ENCODE measurements at places on chromosomes 7 and 10.

- DNase-seq, result no peak
Measured at GRCh38 chr10:13820119-13820963, 233.6 kb downstream of the PRPF18 start.

DNA sequence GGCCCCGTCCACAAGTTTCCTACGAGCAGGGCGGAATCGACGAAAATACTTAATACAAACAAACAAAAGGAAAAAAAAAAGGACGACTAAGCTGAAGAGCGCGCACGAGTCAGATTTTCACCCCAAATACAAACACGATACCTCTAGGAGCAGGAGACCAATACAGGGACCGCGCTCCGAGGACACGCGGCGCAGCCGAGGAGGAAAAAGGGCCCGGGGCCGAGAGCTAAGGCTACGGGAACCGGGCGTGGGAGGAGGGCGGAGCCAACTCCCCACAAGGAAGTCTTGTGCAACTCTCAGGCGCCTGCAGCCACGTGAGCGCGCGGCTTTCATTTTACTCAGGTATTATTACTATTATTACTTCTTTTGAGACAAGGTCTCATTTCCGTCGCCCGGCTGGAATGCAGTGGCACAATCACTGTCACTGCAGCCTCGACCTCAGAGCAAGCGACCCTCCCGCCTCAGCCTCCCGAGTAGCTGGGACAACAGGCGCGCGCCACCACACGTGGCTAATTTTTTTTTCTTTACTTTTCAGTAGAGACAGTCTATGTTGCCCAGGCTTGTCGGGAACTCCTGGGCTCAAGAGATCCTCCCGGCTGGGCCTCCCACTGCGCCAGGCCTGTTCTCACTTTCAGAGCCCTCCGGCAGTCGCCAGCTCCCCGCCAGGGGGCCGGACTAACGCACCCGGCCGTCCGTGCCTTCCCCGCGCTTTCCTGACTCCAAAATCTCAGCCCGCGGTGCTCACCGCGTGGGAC, 1.2 kb downstream of the HNRNPF start:
- DNase-seq, result peak; percentile 93

DNA sequence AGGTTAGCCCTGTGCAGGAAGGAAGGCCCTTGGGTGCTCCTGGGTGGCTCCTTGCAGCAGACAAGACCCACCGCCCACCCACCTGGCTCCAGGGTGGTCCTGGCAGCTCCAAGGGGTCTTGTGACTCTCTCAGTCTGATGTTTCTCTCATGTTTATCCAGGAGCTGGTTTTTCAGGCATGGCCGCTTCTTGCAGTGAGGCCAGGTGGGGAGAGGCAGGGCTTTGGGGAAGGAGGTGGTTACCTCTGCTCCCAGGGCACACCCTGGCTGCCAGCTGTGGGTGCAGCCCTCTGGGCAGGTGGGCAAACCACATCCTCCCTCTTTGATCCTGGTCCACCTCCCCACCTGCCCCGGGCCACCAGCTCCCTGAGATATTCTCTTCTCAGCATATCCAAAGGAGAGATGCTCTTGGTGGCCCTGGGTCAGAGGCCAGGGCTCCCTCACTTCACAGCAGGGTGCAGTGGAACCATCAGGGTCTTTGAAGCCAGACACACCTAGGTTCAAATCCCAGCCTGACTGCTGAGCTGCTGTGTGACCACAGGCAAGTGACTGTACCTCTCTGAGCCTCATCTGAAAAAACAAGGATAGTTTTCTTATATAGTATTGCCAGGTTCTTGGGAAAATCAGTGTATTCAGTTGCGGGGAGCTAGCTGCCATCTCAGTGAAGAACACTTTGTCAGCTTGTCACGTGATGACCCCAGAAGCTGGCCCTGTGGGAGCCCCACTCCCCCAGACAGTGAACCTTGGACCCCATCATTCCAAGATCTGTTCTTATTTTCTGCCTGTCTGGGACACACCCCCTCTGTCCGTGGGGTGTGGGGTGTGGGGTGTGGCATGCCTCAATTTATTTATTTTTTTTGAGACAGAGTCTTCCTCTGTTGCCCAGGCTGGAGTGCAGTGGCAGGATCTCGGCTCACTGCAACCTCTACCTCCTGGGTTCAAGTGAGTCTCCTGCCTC, 11.5 kb downstream of the GTF2IRD1 start:
- no peak for DNase-seq

DNA sequence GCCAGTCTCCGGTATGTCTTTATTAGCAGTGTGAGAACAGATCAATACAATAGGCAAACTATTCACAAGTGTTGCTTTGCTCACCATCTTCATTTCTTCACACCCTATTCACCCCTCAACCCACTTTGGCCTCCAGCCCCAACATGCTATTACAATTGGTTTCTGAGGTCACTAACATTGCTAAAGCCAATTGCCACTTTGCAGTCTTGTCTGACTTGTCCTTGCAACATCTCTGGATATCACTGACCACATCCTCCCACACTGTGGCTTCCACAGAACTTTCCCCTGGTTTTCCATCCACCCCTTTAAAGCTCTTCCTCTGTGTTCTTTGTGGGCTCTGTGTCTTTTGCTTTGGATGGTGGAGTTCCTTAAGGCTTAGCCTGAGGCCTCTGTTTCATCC, 5.2 kb upstream of the APBB1IP start:
- DNase-seq, result no peak

GRCh38 chr7:98021588-98022351, 31.8 kb upstream of the OCM2 start:
- DNase-seq, result peak; percentile 93

- no peak for DNase-seq
Measured at GRCh38 chr7:122844191-122844988, 41.9 kb downstream of the CADPS2 start.

GRCh38 chr10:76282061-76283025, 850.9 kb downstream of the LRMDA start:
- DNase-seq, result no peak

GRCh38 chr7:116621649-116622048, 50.3 kb upstream of the MET start:
- DNase-seq, result no peak

- no peak for DNase-seq
Measured at GRCh38 chr7:98930921-98931320, 52.6 kb downstream of the TRRAP start.

DNA sequence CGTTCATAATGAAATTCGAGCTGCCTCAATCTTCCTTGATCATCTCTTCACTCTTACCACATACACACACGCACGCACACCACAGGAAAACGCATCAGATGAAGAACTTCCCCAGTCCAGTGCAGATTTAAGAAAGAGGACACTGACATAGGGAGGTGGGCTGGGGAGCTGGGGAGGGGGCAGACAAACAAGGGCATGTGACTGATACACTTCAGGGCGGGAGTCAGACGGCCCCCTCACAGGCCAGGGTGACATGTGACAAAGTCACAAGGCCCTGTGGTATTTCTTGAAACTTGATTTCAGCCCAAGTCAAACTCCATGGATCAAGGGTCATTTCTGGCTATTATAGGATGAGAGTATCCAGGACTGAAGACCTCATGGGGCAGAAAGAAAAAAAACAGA, 82.6 kb downstream of the KCNMA1 start:
- DNase-seq, result no peak

GRCh38 chr10:60955957-60956425, 12.0 kb upstream of the RHOBTB1 start:
- no peak for DNase-seq

DNA sequence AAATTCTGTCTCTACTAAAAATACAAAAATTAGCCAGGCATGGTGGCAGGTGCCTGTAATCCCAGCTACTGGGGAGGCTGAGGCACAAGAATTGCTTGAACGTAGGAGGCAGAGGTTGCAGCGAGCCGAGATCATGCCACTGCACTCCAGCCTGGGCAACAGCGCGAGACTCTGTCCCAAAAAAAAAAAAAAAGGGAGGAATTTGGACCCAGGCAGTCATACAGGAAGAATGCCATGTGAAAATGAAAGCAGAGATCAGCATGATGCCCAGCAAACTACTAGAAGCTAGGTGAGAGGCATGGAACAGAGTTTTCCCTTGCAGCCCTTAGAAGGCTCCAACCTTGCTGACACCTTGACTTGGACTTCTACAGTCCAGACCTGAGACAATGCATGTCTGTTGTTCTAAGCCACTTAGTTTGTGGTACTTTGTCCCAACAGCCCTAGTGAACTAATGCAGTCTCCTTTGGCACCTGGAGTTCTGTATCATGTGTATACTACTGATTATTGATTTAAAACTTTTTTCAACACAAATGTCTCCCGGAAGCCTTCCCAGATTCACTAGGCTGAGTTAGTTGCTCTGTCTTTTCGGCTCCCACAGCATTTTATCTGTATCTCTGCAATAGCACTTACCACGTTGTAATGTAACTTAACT, 10.2 kb upstream of the BAG3 start:
- DNase-seq, result no peak

- DNase-seq, result no peak
Measured at GRCh38 chr10:75976681-75977080, 545.3 kb downstream of the LRMDA start.

DNA sequence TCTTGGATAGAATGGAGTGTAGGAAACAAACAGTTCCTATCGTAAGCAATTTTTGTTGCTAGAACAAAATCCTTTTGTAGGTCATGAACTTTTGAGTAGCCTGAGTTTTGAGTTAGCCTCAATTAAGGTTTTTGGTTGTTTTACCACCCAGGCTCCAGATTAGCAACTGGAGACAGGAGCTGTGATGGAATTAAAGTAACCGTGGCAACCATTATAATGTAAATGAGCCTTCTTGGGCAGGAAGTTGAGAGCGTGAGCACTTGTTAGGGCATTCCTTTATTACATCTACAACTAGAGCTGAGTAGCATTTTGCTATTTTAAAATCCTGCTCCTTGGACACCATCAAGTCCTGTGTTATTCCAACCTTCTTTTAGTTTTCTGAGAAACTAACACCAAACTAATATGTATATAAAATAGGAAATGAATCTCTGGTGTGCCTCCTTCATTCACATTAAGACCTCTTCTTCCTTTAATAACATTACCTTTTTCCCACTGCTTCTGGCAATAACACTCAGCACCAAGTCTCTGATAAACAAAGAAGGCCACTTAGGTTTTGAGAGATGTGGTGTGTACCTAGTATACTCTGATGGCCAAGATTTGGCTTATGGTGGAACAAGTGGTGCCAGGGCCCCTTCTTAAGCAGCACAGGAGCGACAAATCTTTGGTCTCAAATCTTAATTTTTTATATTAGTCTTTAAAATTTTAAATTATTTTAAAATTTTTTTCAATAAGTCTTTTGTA, 34.0 kb downstream of the AHCYL2 start:
- no peak for DNase-seq

- DNase-seq, result no peak
Measured at GRCh38 chr7:29208410-29209250, 14.1 kb downstream of the CHN2 start.

GRCh38 chr10:63574011-63574410, 52.8 kb downstream of the REEP3 start:
- no peak for DNase-seq

DNA sequence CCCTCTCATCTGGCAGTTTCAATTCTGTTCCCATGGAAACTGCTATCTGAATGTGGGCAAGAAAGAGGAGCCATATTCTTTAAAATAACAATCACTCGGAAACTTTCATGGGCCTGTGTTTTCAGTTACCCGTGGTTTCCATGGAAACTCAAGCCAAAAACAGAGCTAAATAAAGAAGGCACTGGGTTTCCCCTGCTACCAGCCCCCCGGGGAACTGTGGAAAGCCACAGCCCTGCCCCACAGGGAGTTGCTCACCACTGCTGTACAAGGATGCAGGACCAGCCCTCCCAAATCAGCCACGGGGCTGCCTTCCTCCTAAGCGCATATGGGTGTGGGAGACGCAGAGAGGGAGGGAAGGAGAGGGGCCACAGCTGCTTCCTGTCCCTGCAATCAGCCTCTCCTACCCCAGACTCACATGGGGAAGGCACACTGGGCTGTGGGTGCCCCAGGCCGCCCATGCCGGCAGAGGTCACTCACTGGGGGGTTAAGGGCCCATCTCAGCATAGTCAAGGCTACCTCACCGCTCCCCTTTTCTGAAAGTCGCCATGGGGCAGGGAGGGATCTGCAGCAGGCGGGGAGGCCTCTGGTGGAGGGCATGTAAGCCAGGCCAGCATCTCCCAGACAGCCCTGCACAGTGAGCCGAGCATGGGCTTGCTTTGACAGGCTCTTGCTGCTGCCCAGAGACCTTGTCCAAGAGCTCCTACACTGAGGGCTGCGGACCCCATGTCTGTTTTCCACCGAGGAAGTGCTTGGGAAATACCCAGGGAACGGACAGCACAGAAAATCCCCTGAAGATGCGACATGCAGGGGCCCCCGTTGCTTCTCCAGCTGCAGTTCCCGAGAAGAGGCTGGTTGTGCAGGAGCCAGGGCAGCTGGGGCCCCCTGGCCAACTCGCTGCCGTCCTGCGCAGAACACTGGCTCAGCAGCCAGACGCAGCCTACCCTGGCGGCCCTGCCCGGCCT, 157.3 kb upstream of the PPP2R2D start:
- no peak for DNase-seq

- DNase-seq, result no peak
Measured at GRCh38 chr7:149865437-149865836, 8.3 kb upstream of the ATP6V0E2 start.

GRCh38 chr10:12484002-12484918, 134.9 kb downstream of the CAMK1D start:
- no peak for DNase-seq

- no peak for DNase-seq
Measured at GRCh38 chr7:20404320-20404719, 73.6 kb downstream of the ITGB8 start.

DNA sequence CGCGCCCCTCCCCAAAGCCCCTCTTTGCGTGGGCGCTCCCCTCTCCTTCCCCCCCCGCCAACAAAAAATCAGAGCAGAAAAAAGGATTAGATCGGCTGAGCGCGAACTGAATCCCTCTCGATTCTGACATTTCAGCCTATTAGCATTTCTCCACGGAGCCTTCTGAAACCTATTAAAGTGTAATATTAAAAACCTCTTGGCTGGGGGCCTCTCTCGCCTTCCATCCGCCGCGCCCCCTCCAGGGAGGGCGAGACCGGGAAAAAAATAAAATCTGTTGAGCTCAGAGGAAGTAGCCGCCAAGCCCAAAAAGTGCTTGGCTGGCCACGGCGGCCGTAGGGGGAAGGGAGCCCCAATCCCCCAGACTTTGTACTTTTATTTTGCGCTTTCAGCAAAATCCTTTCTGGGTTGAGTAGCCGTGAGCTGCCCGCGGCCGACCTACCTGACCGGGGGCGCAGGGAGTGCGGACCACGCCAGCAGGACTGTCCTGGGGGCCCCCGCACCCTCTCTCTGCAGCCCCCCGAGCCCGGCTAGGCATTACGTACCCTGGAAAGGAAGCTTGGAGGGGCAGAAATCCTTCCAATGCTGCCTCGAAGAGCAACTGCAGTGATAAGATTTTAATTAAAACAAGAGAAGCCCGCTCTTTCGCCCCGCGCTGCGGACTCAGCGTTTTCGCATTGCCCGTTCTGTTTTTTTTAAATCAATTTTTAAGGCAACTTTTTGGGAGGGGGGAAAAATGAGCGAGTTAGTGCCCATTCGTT, 1.3 kb upstream of the TNRC18 start:
- DNase-seq, result peak; percentile 71
